Effector CD4-positive, alpha-beta T cell (primary cell): ENCODE measurements at places on chromosomes 4 and X.

- no peak for DNase-seq
Measured at GRCh38 chr4:127708985-127709384, 21.2 kb upstream of the SLC25A31 start.

- DNase-seq: no peak
Measured at GRCh38 chrX:47180346-47180745, 13.3 kb upstream of the UBA1 start.

- DNase-seq: no peak
Measured at GRCh38 chrX:55767100-55767499, 49.6 kb downstream of the RRAGB start.

- no peak for DNase-seq
Measured at GRCh38 chrX:129116676-129117470, 406.4 kb downstream of the SMARCA1 start.

DNA sequence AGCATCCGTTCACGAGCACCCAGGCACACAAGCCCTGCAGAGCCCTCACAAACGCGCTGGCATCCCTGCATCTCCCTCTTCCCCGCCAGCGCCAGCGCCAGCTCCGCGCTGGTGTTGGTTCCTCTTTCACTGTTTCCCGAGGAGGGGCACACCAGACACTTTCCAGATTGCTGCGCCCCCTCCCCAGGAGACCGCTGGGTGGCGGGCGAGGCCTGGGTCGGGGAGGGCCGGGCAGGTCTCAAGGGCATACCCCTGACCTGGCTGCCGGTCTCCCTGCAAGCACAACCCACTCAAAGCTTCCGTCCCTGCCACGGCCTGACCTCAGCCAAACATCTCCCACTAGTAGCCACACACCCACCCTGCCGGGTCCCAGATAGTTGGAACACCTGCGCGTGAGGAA lies 2.2 kb upstream of the NKX1-1 start:
- no peak for DNase-seq

DNA sequence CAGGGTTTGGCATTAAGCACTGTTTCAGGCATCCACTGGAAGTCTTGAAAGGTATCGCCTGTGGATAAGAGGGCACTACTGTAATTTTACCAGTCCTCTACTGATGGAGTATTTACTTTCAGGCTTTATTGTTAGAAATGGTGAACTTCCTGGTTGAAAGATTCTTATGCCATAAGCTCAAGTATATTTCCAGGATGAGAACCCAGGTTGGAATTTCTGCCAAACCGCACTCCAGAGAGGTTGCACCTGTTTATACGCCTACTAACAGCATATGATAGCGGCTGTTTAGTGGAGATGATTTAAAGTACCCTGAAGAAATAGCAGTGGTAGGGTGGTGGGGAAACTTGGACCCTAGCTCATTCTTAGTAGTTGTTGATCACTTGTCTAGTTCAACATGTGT lies 9.9 kb downstream of the FNIP2 start:
- no peak for DNase-seq

DNA sequence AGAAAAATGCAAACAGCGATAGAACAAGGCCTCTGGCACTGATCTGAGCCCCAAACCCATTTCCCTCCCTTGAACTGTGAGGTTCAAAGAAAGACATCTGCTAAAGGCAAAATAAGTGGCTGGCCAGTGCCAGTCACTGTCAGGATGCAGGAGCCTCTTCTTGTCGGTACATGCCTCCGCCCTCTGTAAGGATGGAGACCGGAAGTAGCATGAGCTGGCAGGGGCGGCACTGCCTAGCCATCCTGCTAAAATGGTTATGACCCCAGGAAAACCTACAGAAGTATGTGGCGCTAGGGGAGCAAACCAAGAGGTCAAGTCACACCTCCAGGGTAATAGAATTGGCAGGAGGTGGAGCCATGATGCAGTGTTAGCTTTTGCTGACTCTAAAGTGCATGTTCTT lies 180.3 kb downstream of the DCLK2 start:
- no peak for DNase-seq

DNA sequence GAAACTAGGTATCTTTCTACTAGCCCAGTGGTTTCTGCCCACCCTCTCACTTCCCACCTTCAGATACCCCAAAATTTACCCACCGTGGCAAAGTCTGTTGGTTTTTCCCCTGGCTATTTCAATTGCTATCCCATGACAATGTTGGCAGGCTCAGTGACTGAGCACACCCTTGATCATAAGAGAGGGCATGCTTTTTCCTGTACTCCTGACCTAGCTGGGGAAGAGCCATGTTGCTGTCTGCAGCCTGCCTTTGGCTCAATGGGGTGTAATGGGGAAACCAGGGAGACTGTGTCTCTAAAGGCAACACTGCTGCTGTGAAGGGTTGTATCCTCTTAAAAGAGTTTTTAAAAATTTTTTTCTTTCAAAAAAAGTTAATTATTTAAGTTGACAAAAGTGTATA lies 90.4 kb upstream of the CITED1 start:
- DNase-seq: no peak

GRCh38 chr4:107564326-107564725 lies 155.7 kb downstream of the PAPSS1 start:
- no peak for DNase-seq

DNA sequence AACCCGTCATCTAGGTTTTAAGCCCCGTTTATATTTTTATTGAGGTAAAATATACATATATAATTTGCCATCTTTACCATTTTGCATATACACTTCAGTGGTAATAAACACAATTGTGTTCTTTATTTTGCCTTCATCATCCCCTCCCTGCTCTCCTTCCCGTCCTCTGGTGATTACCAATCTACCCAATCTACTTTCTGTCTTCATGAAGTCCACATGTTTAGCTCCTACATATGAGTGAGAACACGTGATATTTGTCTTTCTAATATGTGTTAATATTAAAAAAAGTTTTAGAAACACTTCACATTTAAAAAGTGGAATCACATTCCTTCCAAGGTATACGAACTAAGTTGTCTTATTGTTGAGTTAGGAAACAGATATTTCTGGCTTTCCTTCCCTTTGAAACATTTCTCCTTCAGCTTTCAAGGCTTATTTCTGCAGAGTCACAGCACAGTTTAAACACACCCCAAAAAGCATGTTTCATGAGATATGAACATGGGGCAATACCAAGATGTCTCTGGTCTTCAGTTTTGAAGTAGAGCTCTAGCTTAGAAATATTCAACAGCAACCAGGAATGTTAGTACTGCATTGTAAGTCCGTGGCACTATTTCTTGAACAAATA lies 35.9 kb downstream of the GYPA start:
- DNase-seq: no peak

GRCh38 chr4:108049406-108049805 lies 59.7 kb downstream of the HADH start:
- DNase-seq: no peak

GRCh38 chr4:601612-602558 lies 23.5 kb upstream of the PDE6B start:
- no peak for DNase-seq

DNA sequence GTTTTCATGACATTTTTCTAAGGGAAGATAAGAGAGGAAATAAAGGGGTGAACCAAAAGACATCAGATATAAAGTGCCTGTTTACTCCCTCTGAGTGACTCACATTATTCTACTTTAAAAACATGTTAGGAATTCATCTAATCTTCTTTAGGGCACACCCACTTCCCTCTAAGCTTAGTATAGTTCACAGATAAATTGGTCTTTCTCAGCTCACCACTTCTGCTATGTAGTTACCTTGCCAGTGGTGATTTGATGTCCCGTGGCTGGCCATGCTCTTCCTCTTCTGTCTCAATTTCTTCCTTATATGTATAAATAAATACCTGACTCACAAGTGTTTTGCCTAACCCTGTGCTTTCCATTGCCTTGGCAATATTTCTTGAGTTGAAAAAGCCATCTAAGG lies 96.8 kb downstream of the PDLIM5 start:
- DNase-seq: no peak

DNA sequence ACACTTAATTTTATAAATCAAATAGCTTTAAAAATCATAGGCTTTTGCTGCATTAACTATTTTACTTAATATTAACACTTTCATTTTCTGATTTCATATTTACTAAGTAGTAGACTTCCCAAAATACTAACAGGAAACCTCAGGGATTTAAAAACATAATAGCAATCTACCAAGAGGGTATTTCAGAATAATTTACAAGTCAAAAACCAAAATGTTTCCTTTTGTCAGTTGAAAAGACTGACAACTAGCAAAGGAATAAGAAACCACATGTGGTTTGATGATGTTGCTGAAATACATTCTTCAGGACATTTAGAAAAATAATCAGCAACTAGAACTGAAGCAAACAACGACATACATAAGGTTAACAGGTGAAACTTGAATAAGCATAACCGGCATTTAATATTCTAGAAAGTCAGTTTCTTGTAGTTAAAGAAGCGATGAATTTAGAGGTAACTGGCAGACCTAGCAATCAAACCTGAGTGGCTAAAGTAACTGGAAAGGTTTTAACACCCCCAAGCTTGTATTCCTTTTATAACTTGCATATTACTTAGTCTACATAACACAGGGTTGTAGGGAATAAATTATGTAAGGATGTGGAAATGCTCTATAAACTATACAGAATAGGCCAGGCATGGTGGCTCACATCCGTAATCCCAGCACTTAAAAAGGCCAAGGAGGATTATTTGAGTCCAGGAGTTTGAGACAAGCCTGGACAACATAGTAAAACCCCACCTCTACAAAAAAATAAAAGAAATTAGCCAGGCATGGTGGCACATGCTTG lies 40.0 kb downstream of the DHX15 start:
- no peak for DNase-seq

DNA sequence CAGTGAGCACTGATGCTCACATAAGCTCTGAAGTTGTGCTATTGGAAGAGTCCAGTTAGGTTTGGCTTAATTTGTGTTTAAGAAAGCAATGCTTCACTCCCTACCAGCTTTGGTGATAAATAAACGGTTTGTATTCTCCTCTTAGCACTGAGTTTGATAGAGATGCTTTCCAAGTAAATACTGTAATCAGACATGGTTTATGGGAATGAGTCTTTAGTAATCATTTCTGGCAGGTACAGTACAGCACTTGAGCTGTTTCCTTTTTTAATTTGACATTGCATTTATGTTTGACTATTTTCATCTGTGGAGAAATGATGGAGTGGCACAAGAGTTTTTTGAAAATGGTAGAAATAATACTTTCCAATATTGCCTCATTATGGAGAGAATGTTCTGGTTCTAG lies 455.3 kb downstream of the ACTRT1 start:
- DNase-seq: no peak

DNA sequence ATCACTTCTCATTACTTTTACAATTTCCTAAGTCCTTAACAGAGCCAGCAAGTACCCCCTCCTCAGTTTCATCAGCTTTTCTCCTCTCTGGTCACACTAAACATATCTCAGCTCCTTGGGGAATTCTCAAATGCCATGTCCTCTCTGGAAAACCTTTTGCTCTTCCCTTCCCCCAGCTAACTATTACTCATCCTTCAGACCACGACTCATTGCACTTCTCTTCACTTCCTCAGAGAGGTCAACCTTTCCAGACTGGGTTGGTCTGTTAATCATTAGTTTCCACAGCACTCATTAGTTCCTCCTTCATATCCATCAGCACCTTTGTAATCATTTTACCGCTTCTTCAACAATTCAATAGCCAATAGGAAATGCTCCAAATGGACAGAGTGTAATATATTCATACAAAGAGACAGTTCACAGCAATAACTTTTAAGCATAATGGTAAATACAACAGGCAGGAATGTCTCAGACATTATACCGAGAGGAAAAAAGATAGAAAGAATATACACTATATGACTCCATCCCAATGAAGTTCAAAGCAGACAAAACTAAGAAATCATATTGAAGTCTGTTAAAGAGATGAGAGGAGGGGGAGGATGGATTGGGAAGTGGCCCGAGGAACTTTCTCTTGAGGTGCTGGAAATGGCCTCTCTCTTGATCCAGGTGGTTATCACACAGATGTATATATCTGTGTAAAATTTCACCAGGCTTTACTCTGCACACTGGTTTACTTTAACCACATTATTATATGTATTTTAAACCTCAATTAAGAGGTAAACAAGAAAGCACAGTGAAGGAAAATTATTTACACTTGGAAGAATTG lies 39.6 kb downstream of the DDX60L start:
- DNase-seq: no peak

DNA sequence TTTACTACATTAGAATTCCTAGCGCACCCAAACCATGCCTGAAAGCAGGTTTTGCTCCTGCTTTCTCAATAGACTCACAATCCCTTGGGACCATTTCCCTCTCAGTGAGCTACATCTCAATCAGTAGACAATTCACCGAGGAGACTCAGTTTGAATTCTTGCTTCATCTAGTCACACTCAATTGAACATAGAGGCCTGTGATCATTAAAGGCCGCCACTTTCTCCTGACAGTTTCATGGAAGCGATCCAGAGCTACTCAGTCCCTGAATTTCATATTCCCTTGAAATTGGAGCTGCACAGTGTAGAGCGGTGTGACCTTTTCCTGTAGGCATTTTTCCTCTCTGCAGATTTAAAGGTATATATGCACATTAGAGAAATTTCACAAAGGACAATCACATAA lies 193.9 kb upstream of the SPOCK3 start:
- DNase-seq: no peak

GRCh38 chrX:124211312-124211942 lies 121.0 kb upstream of the TEX13D start:
- DNase-seq: no peak

GRCh38 chrX:15843960-15844359 lies 10.7 kb downstream of the AP1S2 start:
- DNase-seq: no peak

- DNase-seq: no peak
Measured at GRCh38 chr4:89298788-89299152, 8.8 kb downstream of the GPRIN3 start.

GRCh38 chrX:103791228-103791627 lies 14.6 kb downstream of the PLP1 start:
- DNase-seq: no peak

GRCh38 chr4:20046931-20047677 lies 204.6 kb upstream of the SLIT2 start:
- no peak for DNase-seq

GRCh38 chr4:86403575-86403974 lies 43.7 kb upstream of the MAPK10 start:
- no peak for DNase-seq
